ENCODE measurements at places on chromosomes 6 and 20. TPM values are rescaled to one million over a fixed set of nuclear protein-coding genes. Genes with fewer than 3 reads are reported as not detected.

DNA sequence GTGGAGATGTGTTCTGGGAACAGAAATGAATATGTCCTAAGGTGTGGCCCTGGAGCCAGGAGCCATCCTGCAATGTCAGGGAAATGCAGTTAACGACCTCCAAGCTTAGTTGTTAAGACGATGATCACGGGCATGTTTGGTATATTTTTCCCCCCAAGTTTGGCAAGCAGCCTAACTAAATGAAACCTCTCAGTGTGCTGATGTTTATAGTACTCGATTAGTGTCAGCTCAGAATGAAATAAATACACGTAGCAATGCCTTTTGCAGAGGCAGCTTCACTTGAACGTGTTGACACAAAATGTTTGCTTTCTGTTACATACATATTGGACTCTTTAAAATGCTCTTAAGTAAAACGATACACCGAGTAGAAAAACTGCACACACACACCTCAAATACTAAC lies 76.2 kb upstream of the OLIG3 start:
- no peak for DNase-seq

The ZFP57 gene
- 6.5 TPM for total RNA-seq

DNA sequence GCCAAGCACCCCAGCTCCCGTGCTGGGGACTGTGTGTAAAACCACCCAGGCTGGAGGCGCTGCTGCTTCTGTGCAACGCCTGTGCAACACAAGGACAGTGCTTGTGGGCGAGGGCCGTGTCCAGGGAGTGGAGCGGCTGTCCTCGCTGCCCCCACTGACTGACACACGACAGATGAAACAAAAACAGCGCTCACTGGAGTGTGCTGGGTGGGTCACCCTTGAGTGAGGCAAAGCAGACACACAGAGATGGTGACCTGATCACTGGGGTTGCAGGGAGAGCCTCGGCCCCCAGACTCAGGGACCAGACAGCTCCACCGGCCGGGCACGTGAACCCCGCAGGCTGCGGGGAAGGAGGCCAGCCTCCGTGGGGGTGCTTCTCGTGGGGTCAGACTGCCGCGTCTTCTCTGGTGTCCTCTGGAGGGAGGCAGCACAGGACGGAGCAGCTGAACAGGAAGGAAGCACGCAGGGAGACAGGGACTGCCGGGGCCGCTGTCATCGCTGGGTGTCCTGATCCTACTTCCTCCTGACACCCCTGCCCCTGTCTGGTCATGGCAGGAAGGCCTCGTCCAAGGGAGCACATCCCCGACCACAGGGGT lies 75.9 kb upstream of the CST7 start:
- DNase-seq = no peak

The FUT9 gene
- not detected for total RNA-seq

GRCh38 chr6:118652051-118652615 lies 742 bp upstream of the CEP85L start:
- no peak for DNase-seq

DNA sequence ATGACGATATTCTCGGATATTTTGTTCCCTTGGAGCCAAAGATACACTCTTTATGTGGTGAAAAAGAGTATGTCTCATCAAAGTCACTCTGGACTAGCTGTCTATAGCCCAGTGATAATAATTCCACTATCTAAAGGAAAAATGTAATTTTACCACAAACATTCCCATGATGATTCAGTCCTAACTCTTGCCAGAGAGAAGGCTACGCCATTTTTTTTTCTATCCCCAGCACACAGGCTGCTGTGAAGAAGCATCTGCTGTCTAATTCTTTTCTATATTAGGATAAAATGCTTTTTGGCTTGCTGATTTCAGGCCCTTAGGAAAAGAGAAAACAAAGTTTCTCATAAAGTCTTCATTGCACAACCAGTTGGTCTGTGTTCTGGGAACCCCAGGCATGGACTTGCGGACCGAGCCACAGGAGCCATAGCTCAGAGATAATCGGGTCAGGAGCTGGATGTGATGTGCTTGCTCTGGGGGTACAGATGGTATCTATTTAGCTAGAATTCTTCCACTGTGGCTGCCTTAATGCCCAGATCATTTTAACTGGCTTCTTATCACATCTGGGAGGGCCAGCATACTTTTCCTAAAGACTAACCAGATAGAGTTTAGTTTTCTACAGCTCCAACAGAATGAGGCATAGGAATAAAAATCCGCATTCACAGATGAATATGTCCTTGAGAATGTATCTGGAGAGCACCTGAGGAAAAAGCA lies 683.7 kb upstream of the ID4 start:
- DNase-seq = peak; percentile 62

DNA sequence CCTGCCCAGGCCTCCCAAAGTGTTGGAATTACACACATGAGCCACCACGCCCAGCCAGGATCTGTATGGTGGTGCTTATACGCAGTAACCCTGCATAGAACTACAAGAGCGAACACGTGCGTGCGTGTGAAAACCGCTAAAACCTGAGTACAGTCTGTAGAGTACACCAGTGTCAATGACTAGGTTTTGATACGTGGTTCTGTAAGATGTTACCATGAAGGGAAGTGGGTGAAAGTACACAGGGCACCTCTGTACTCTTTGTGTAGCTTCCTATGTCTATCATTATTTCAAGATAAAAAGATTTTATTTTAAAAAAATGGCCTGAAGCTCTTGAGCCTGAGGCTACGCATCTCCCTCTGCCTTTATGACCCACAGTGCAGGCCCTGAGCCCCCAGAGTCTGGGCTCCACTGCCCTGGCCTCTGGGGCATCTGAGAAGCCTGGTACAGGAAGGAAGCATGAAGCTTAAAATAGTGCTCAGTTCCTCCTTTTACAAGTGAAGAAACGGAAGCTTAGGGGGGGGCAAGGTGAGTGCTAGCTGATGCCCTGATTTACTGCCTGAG lies 21.6 kb downstream of the LY86 start:
- DNase-seq = no peak

The PHACTR3 gene
- total RNA-seq = 0.19 TPM

- DNase-seq = no peak
Measured at GRCh38 chr6:89214197-89214596, 3.0 kb downstream of the GABRR1 start.

DNA sequence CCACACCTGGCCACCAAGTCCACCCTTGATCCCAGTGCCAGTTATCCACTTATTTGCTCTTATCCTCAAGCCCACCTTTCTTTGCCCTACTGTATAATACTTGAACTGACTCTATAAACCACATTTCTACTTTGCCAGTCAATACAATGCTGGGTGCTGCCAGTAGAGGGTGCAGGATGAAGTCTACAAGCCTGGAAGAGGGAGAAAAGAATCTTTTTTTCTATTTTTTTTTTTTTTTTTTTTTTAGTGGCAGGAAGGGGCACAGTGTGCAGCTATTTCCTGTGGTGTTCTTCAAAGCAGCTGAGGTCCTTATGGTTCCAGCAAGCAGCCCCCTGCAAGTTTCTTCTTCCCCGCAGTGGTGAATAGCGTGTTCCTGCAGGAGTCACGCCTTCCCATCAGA lies 22.2 kb upstream of the GABRR1 start:
- no peak for DNase-seq

DNA sequence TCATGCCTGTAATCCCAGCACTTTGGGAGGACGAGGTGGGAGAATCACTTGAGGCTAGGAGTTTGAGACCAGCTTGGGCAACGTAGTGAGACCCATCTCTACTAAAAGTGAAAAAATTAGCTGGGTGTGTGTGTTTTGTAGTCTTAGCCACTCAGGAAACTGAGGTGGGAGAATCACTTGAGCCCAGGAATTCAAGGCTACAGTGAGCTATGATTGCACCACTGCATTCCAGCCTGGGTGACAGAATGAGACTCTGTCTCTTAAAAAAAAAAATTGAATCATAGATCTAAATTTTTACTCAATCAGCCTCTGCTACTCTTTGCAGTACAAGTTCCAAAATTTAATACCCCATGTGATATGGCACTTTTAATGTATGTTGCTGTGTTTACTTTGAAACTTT lies 121.6 kb downstream of the ARMC2 start:
- no peak for DNase-seq

DNA sequence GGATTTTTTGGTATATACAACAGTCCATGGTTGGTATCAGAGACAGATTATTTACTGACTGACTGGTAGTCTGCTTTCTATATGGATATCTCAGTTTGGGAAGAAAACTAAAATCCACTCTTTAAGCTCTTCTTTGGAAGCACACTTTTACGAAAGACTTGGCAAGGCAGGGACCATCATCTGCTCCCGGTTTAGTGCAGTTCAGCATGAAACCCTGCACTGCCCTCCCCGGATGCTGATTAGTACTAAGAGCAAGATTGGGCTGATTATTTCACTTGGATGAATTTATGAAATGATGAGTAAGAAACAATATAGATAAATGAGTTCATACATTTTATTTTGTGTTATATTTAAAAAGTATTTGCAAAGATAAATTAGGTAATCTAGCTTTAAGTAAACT lies 56.3 kb downstream of the RGS17 start:
- DNase-seq = no peak

DNA sequence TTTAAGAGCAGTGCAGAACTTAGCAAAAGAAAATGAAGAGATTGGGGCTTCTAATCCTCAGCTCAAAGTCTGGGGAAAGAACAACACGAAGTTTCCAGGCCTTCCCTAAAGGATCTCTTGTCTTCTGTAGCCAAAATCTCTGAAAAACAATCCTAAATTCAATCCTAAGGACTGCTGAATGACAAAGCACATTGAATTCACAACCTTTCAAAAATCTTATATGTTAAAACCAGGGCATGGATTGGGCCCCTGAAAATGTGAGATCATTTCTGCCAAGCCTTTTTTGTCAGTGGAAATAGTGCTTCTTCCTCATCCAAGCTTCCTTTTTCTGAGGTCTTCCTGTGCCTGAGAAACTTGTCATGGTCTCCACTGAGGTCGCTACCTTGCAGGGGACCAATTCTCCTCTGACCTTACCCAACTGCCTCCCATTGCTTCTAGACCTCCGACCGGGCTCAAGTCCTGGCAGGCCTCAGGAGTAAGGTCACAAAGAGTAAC lies 126.2 kb upstream of the ARID1B start:
- DNase-seq = no peak

The DEFB118 gene
- not detected for total RNA-seq

DNA sequence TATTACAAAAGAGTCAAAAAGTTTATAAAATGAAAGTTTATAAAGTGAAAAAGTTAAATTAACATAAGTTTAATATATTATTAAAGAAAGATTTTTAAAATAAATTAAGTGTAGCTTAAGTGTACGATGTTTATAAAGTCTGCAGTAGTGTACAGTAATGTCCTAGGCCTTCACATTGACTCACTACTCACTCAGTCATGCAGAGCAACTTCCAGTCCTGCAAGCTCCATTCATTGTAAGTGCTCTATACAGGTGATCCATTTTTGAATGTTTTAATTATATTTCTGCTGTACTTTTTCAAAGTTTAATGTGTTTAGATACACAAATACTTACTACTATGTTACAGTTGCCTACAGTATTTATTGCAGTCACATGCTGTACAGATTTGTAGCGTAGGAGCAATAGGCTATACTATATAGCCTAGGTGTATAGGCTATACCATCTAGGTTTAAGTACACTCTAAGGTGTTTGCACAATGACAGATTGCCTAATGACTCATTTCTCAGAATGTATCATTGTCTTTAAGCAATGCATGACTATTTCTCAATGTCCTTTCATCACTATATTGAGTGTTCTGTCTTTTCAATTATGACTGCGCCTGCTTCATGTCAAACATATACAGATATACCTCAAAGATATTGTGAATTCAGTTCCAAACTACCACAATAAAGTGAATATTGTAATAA lies 1110.3 kb upstream of the MAP3K7 start:
- DNase-seq = no peak

All from posterior vena cava (tissue), 2 donors.